Suppressor macrophage (primary cell): ENCODE measurements at places on chromosomes 2 and 18.

DNA sequence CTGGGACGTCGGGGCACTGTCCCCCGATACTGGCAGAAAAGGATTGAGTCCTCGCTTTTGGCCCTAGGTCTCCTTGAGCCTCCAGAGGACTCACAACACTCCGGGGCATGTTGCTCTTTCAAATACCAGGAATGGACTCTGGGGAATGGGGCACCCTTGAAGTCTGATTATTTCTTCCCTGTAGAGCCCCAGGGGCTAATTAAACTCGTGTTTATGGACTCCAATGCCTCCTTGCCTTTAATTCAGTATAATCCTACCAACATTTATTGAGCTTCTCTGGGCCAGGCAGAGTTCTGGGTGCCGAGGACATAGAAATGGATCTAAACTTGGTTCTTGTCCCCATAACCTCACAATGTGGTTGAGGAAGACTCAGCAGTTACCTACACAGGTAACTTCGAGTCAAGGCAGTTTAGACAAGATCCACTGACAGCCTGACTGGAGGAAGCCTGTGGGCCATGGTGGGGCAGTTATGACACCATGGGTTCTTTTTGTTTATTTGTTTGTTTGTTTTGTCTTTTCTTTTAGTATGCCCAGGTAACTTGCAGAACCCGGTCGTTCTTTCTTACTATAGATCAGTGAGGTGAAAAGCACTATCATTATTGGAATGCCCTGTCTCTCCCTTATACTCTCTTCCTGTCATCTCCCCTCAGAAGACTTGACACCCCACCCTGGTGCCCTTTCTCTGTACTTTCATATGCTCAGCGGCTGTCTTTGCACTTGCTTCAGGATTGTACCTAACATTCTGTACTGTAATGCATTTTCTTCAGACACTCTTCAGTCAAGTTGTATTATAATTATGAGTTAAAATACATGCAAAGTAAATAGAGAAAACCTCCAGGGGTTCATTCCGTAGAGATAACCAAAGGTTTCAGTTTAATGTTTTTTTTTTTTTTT lies 3.2 kb downstream of the CFLAR start:
- DNase-seq, result peak; percentile 63

- DNase-seq, result no peak
These were observed 73.6 kb downstream of the CD226 start for GRCh38 chr18:69874058-69874457.

DNA sequence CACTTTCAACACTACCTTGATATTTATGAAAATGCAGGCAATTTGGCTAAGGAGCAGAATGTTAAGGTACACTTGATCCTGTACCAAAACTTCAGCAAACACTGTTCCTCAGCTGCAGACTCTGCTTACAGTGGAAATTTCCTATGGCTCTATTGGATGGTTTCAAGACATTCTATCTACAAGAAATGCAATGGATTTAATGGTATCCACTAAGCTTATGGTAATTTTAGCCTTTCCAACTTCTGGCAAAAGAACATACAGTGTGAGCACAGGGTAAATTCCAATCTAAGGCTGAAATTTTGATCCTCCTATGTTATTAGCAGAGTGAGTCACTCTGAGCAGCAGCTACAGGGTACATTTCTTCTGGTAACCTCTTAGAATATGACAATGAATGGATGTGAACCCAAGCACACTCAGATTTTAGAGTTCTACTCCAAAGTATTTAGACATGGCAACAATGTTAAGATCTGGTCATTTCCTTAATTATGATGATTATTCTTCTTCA lies 361.8 kb upstream of the PIK3C3 start:
- no peak for DNase-seq

DNA sequence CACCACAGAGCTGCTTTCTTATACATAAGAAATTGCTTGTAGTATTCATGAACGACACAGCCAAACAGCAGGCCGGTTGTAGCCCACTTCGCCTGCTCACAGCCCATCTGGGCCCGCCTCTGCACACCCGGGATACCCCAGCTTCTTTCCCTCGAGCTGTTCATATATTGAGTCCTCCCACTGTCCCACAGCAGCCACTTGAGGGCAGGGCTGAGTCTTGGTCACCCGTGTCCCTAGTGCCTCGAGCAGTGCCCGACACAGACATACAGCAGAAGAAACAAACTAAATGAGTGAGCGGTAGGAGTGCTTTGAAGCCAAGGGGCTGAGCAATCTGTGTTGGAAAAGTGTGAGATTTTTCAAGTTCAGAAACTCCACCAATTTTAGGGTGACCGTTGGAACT lies 251.4 kb downstream of the KLHL29 start:
- DNase-seq, result peak; percentile 14

GRCh38 chr2:15673919-15674636 lies 82.4 kb downstream of the DDX1 start:
- DNase-seq, result no peak

DNA sequence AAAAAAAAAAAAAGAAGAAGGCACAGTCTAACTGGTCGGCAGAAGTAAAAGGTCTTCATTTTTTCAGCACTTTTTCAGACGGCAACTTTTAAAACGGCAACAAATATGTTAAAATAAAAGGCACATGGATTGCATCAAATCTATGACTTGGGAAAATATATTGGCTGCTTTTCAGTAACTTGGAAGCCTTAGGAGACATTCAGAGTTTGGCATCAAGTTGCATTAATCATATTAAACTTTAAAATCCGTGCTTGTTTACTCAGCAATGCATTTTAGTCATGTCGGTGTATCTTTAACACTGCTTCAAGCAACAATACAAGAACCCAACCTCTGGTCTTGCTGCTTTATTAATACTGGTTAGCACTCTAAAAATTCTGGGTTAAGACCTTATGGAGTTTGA lies 111.1 kb downstream of the MEP1B start:
- DNase-seq, result no peak

DNA sequence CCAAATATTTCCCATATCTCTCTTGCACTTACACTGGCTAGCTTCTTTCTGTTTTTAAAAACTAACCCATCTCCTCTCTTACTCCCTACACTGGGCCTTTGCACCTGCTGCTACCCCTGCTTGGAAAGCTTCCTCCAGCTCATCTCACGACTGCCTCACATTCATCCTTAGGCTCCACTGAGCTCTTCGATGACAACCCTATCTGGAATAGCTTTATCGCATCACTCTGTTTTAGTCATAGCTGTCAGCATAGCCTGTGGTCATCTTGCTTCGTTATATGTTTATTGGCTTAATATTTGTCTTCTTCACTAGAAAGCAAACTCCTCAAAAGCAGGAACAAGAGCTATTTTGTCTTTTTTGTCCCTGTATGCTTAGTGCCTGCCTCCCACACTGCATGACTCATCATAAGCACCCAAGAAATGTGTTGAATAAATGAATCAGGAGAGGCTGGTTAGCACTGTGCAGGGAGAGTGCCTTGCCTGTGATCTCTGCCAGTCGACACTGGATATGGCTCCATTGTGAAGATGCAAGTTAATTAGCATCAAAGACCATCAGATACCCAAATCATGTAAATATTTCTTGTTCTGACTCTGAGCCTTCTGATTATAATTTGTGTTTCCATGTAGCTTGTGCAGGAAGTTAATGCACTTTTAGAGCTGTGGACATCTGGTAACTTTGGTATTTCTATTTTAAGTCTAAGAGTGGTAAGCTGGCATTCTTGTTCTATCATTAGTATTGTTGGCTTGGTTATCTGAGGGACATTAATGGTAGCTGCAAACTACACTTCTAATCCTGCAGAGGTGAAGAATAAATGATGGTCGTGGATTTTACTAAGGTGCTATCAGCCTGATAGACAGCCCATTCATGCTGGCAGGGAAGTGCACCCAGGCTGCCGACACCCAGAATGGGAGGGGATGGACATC lies 10.3 kb upstream of the DYTN start:
- DNase-seq, result peak; percentile 66

DNA sequence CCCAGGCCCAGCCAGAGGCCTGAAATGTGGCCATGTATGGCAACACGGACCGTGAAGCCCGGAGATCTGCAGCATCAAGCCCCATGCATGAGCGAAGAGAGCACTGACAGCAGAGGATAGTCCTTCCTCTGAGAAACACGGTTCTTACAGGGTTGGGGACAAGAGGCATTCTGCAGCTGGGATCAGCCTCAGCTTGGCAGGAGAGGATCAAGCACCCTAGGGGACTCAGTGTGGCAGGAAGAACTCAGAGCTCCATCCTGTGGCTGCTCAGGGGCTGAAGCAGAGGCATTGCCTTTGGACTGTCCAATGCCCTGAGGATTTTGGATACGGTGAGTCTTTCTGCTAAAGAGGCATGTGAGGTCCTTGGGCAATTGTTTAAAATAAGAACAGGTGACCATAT lies 368.7 kb downstream of the ZNF516 start:
- no peak for DNase-seq

DNA sequence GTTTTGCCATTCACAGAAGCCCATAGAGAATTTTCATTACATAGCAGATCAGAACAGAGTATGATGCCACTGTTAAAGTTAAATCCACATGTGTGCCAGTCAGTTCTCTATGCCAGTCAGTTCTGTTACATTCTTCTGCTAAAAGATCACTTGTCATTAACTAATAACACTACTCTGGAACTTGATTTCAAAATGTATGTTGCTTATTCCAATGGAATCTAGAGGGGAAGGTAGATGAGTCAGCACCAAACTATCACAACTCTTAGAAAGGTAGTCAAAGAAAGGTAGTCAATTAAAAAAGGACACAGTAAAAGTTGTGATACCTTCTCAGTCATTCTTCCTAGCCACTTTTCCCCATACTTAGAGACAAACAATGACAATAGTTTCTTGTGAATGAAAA lies 1214.4 kb downstream of the LRP1B start:
- DNase-seq, result no peak

DNA sequence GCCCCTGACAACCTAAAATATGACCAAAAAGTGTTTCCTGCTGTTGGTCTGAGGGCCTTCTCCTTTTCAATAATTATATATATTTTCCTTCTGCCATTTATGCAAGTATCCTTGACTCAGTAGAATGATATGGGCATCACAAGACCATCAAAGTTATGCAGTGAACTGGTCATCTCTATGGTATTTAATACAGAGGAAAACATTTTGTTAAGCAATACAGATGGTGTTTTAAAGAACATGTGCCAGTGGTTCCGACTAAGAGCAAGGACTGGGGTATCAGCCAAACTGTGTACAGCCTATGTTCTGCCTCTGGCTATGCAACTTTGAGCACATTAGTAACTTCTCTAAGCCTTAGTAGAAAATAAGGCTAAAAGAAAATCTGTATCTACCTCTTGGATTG lies 179.0 kb downstream of the TRABD2A start:
- DNase-seq, result no peak

GRCh38 chr2:70560442-70560841 lies 6.8 kb upstream of the TGFA start:
- no peak for DNase-seq

DNA sequence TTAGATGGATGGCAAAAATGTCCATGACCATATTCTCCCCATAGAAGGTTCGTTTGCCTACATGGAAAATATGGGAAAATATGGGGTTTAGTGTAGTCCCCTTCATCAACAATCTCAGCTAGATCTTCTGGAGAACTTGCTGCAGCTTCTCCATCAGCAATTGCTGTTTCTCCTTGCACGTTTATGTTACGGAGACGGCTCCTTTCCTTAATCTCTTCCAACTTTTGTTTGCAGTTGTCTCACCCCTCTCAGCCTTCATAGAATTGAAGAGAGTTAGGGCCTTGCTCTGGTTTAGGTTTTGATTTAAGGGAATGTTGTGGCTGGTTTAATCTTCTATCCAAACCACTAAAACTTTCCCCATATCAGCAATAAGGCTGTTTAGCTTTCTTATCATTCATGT lies 28.9 kb downstream of the MYCN start:
- DNase-seq, result no peak

DNA sequence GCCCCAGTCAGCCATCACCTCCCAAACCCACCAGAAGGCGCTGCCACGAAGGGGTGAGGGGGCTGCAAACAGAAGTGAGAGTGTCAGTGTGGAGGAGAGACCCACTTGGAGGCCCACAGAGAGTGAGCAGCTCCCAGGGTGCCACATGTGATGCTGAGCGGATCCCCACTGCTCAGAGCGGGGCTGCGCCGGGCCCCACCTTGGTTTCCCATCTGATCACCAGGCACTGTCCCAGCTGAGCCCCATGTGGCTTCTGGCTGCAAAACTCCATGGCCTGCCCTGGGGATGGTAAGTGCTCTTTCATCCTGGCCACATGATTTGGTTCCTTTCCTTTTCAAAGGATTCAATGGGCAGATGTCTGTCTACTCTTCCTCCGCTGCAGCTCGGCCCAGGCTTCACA lies 23.8 kb downstream of the SNORC start:
- no peak for DNase-seq

GRCh38 chr2:130728007-130728454 lies 839 bp upstream of the GPR148 start:
- DNase-seq, result peak; percentile 25

- DNase-seq, result no peak
These were observed 24.8 kb downstream of the BMPR2 start for GRCh38 chr2:202400941-202401340.

DNA sequence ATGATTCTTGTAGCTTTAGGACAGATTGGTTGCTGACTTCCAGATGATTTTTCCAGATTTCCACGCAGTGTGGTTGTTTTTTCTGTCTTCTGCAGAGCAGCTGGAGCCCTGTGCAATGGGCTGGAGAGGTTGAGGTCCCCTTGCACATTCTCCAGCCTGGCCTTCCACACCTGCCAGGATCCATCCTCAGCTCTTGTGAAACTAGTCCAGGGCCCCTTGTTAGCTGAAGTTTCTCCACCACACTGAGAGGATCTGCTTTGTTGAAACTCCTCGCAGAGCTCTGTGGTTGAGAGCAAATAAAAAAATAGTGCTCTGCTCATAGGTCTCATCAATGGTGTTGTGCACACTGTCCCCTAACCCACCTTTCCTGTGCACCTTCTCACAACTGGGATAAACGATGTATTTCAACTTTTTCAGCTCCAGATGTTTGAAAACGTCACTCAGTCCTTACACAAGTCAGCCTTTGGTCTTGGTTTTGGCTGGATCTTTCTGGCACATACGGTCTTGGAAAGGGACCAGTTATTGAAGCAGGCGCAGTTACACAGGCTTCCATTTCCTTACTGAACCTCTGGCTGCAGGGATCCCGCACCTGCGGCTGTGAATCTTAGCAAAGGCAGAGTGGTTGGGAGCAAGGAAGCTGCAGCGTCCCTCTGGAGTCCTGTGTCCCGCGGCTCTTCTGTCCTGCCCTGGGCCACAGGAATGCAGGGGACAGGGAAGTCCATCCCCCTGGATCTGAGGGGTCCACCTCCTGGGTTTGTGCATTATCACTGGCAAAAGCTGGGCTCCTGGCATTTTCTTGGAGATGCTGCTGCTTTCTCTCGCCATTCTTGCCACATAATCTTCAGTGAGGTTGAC lies 272.0 kb upstream of the DSEL start:
- DNase-seq, result peak; percentile 2

- no peak for DNase-seq
These were observed 12.4 kb upstream of the TRIB2 start for GRCh38 chr2:12704378-12704777.

GRCh38 chr2:60556175-60556574 lies 2.7 kb upstream of the BCL11A start:
- DNase-seq, result no peak
